ENCODE measurements at places on chromosomes 16 and 17.

DNA sequence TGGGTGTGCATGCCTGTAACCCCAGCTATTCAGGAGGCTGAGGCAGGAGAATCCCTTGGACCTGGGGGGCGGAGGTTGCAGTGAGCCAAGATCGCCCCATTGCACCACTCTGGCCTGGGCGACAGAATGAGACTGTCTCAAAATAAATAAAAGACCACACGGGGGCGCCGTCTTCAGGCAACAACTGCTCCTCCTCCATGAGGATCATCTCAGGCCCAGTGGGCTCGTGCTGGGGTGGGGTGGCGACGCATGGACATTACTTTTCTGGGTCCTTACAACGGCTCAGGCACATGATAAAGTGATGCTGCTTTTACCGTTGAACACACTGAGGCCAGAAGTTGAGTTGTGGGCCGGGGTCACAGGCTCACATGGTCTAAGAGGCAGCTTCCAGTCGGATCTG, 56.2 kb downstream of the PRMT7 start:
- no peak for DNase-seq

GRCh38 chr16:72286936-72287620, 115.1 kb upstream of the PMFBP1 start:
- DNase-seq: peak; percentile 91

DNA sequence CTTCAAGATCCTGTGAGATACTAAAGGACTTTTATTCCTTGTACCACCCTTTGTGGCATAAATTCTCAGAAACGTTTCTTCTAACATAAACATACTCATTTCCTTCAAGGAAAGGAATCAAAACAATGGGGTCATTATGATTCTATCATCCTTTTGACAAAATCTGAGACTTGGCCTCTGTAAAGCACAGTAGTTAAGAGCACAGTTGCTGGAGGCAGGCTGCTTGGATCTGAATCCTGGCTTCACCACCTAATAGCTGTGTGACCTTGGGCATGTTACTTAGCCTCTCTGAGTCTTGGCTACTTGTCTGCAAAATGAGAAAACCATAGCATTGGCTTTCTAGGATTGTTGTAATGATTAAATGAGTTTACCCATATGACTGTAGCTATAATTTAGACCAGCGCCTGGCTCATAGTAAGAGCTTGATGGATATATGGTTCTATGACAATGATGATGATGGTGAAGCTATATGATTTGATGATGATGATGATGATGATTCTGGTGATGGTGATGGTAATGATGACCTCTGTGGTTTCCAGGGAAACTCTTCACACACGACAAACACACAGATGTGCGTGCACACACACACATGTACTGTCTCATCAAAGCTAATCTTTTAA, 6.1 kb upstream of the KRT31 start:
- DNase-seq: no peak

DNA sequence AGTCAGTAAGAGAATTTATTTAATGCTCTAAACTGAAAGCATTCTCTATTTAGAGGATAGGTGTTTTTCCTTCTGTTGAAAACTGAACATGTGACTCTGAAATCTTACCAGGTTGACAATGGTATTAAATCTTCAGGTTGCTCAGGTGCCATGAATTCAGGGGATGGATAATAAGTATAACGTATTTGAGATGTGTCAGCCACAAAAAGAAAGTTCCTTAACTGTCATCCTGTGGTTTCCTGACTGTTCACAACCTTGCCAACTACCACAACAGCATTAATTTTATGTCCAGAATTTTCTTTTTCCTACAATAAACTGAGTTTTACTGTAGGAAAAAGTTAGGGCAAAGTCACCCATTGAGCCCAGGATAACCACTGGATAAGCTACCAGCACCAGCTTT, 243.3 kb upstream of the PSMD7 start:
- DNase-seq: no peak

DNA sequence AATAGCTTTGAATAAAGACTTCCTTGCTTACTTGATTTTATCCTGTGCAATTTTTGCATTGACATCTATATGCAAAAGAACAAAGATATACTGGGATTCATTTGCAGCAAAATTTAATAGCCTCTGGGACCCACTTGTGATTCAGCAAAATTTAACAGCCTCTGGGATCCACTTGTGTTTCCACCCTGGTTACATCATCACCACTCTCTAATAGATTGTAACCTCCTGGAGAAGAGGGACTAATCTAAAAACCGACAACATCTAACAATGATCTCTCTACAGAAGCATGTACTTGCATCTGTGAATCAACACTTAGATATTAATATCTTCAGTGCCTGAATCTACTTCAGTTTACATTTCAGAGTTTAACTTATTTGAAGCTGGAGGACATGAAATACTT, 202.0 kb upstream of the CPHXL start:
- DNase-seq: peak; percentile 18

DNA sequence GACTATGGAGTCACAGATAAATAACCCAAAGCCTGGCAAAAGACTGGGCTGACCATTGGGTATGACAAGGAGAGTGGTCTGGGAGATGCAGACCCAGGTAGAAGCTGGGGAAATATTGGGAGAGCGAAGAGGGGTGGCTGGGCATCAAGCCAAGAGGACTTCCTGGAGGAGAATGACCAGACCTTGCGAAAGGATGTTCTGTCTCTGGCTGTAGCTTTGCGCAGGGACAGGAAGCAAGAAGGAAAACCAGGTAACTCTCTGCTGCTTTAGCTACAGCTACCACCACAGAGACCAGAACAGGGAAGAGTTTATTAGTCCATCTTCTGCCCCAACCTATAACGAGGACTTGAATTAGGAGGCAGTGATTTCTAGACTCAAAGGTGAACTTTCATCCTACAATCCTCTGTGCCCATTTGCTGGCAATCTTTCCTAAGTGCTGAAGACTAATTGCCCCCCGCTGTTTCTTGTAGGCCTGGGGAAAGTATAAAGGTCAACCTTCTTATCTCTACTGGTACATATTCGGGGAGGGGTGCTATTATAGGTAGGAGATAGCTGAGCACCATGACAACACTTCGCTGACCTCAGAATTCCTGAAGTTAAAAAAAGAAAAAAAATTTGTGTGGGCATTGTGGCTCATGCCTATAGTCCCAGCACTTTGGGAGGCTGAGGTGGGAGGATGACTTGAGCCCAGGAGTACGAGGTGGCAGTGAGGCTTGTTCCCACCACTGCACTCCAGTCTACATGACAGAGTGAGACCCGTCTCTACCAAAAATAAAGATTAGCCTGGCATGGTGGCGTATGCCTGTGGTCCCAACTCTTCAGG, 19.1 kb upstream of the KIFC3 start:
- no peak for DNase-seq

GRCh38 chr16:8878523-8878911, 3.6 kb upstream of the LITAFD start:
- DNase-seq: peak; percentile 95

DNA sequence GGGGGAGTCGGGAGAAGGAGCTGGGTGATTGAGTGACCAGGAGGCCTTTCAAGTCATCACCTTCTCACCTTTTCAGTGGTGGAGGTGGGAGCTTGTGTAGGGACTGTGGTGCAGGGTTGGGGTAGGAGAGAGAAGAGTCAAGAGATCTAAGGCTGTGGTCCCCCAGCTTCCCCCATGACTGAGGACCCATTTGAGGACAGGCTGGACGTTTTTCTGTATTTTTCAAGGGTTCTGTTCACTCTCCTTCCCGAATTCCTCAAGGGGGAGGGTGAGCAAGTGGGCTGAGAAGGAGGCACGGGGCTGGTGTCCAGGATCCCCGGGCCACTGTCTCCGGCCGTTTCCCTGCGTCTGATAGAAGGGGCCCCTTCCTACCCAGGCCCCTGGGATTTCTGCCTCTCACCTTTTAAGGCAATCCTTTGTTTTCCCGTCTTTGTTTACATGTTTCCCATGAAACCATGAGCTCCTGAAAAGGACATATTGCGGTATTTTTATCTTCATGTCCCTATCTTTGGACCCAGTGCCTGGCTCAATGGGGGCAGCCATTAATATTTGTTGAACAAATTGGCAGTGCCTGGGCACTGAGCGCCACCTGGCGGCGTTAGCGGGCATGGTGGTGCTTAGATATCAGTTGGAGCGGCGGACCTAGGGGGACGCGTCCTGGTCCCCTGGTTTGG, 9.2 kb upstream of the CD300A start:
- no peak for DNase-seq

DNA sequence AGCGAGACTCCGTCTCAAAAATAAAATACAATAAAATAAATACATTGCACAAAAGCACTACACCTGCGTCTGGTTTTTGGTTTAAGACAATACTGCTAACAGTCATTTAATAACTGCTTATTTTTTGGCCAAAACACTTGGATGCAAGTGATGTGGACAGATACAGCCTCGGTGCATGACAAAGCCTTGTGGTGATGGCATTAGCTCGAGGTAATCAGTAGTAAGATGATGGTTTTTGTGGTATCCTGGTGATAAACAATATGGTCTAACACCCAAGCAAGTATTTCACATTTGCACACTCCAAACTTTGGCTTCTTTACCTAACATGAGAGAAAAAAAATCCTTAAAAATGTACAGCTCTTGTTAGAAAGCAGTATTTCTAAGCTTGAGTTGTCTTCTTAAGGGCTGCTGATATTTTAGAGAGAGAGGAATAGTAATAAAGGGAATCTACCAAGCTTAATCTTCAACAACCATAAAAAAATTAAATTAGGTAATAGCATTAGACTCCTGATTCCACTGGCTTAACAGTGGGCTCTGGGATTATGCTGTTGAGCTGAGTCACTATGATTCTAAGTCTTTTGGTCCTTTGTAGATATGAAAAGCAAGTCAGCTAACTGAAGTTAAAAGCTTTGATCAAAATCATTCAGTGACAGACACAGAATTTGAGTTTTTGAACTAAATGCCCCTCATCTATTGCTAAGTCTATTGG, 111.1 kb downstream of the VPS53 start:
- DNase-seq: no peak

- no peak for DNase-seq
Observed at GRCh38 chr16:23855010-23855409, 19.2 kb downstream of the PRKCB start.

DNA sequence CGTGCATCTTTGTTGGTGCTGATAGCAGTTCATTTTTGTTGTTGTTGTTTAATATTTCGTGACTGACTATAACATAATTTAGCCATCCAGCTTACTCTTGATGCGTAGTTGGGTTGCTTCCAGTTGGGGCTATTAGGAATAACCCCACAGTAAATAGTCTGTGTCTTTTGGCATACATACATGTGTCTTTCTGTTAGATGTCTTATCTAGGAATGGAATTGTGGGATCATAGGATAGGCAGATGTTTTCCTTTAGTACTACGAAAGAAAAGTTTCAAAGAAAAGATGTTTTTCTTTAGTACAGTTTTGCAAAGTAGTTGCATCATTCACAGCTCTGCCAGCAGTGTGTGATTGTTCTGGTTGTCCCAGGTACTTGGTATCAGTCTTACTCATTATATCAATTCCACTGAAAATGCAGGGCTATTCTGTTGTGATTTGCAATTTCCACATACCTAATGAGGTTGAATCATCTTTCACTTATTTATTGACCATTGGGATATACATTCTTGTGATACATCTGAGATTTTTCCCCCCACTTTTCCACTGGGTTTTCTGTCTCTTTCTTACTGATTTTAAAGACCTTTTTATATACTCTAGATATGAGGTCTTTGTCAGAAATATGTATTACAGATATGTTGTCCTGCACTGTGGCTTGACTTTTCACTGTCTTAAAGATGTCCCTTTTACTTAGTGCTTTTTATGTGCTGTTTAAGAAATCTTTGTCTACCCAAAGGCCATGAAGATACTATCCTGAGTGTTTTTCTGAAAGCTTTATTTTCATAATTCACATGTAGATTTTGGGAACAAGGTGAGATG, 173.3 kb downstream of the MRTFB start:
- no peak for DNase-seq

GRCh38 chr16:5502467-5502869, 404.9 kb upstream of the EEF2KMT start:
- DNase-seq: no peak

GRCh38 chr16:86242244-86243122, 267.8 kb upstream of the FOXF1 start:
- DNase-seq: no peak

GRCh38 chr16:14307059-14307526, 236.0 kb downstream of the MRTFB start:
- no peak for DNase-seq

- DNase-seq: no peak
Observed at GRCh38 chr17:65902831-65903522, 289.0 kb downstream of the CEP112 start.

DNA sequence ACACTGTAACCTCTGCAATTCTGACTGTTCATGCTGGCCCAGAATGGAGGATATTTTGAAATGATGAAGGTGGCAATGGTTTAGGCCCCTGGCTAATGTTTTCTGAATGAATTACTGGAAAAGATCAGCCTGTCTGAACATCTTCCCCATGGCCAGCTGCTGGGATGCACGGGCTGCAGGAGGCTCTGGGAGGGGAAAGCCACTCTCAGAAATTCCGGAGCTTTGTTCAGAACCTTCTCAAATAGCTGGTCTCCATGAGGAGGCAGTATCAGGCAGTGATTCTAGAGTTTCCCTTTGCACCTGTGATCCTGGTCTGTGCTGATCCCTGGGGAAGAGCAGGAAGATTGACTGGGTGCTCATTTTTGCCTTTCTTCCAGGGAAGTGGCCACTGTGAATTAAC, 5.0 kb downstream of the SLC6A2 start:
- DNase-seq: no peak

GRCh38 chr16:66455970-66456369, 28.9 kb downstream of the BEAN1 start:
- no peak for DNase-seq

DNA sequence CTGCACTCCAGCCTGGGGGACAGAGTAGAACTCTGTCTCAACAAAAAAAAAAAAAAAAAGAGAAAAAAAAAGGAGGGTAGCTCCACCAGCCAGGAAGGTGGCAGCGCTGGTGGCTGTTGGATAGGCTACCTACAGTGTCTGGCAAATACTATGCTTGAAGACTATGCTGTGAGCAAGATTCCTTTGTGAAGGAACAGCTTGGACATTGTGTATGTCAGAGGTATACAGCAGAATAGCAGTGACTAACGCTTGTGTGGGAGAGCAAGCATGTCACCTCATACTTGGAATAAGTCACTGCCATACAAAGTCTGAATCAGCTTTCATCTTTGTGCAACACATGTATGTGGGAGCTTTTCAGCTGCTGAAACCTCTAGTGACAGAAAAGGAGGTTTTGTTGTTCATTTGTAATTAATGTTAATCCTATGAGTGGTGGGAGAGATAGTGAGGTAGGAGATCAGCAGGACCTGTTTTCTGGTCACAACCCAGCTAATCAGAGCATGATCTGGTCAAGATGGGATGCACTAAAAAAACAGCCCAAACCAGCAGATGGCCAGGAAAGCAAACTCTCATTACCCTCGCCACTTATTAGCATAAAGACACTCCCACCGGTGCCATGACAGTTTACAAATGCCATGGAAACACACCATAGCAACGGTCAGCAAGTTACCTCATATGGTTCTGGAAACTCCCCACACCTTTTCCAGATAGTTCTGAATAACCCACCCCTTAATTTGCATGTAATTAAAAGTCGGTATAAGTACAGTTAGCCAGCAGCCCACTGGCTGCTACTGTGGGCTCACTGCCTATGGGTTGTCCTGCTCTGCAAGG, 6.8 kb upstream of the ITGAD start:
- peak; percentile 44 for DNase-seq

Data from foreskin keratinocyte (primary cell).